CD8-positive, alpha-beta T cell (primary cell): ENCODE measurements at places on chromosomes 13 and 19.

GRCh38 chr19:35224681-35225571, 3.6 kb downstream of the FAM187B start:
- DNase-seq = no peak

- peak; percentile 99 for DNase-seq
Observed at GRCh38 chr19:49085020-49085867, at the start of gene SNRNP70. Gene SNRNP70, plus strand, starts transcription at chr19:49085451. Its CDS starts 964 bp downstream, at chr19:49086415.

DNA sequence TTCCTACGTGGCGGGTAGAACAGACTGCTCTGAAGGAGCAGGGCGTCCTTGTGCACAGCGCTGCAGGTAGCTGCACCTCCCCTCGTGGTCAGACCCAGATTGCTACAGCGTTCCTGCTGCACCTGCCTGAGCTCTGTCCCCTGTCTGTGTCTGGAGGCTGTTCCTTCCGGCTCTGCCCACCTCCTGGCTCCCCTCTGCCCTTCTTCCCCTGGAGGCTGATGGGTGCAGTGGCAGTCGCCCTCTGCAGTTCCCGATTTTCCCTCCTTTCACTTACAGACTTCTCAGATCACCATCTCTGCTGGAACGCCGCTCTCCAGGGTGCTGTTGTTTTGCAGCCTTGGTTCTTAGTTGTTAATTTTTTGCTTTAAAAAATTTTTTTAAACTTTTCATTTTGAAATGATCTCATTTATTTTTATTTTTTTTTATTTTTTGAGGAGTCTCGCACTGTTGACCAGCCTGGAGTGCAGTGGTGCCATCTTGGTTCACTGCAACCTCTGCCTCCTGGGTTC, 53.6 kb downstream of the SMARCA4 start:
- DNase-seq = no peak

- no peak for DNase-seq
Observed at GRCh38 chr19:34974646-34975045, 10.6 kb upstream of the ZNF792 start.

DNA sequence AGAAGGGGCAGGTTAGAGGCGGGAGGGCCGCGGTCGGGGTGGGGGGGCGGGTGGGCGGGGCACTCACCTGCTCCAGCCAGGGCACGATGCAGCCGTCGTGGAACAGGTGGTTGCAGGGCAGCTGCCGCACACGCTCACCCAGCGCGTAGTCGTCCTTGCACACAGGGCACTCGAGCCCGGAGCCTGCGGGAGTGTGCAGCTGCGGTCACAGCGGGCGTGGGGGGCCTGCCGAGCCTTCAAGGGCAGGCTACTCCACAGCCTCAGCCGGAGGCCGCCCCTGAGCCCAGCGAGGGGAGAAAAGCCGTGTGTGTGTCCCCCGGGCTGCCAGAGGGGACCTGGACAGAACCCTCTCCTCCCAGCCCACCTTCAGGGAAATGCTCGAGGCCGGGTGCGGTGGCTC, 8.6 kb downstream of the FGF22 start:
- DNase-seq = no peak

DNA sequence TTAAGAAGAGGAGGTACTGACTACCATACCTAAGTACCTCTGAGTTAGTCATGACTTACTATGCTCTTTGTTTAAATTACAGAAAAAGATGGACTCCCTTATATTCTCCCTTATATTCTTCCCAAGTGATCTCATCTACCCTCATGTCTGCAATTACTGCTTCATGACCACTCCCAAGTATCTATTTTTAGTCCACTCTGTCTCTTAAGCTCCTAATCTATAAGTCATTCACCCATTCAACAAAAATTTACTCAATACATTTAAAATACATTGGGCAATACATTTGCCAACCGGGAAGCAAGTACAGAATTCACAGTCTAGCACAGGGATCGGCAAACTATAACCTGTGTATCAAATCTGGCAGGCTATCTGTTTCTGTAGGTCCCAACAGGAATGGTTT, 42.6 kb downstream of the KPNA3 start:
- no peak for DNase-seq

DNA sequence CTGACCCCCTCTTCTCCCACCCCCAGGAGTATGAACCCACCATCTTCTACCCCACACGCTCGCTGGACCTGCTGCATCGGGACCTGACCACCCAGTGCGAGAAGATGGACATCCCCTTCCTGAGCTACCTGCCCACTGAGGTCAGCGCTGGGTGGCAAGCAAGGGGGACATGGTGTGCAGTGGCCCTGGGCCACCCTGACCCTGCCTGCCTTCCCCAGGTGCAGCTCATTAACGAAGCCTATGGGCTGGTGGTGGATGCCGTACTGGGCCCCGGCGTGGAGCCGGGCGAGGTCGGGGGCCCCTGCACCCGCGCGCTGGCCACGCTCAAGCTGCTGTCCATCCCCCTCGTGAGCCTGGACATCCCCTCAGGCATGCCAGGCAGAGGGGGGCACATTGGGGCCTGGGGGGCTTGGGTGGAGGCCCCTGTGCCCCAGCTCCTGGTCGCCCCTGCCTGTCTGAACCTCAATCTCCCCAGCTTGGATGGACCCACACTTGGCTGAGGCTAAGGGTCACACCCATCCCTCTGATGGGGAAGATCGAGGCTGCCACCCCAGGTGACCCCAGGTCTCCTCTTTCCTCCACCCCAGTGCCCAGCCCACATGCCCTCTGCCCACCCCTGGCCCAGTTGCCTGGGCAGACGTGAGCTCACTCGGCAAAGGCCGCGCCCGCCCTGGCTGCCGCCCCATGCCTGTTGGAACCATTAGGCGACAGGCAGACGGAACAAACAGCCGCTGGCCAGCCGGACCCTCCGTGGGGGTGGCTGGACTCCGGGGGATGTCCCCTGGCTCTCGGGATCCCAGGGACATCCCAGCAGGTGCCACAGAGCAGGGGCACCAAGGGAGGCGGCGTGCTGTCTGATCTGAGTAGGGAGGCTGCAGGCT, 2.5 kb upstream of the CILP2 start:
- no peak for DNase-seq

DNA sequence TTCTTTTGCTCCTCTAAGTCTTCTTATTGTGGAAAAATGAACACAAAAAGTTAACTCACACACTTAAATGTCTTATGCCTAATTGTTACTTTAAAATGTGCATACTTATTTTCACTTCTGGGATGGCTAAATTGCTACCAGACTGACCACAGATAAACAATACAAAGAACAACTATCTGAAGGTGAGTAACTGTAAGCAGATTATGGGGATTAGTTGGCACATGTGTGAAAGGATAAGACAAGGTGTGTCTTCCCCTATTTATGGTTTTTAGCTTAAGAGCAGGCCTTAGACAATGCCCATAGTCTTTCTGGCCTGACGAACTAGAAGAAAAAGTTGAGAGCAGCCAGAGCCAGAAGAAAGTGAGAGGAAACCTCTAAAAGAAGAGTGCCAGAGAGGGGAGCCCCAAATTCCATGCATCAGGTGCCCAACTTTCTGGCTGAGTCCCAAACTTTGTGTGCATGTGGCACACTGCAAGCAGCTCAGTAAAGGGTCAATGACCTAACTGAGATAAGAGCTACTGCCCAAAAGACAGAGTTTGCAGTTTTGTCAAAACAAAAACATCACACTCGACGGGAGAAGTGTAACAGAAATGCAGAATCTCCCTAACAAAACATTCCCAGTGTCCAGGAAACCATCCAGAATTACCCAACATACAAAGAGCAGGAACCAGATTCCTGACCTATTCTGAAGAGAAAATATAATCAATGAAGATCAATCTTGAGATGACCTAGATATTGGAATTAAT, 375.4 kb downstream of the KCNRG start:
- DNase-seq = no peak

DNA sequence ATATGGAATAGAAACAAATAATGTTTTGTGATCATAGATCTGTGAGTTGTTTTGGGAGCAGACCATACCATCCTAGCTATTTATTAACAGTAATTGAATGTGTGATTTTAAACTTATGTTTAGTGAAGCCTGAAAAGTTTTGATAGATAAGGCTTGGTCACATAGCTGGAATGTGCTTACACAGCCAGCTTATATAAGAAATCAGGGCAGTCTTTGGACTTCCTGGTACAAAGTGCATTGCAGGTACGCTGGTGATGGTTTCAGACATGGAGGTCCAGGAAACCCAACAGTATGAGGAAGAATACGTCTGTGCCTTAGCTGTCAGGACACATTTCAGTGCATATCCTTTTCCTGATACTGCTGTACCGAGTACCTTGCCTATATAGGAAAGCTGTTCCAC, 2316.2 kb upstream of the PCDH20 start:
- no peak for DNase-seq

GRCh38 chr13:34555988-34556387, 386.1 kb upstream of the NBEA start:
- DNase-seq = no peak

- no peak for DNase-seq
Observed at GRCh38 chr19:35194012-35194984, 34.2 kb downstream of the FAM187B start.

- no peak for DNase-seq
Observed at GRCh38 chr13:85772367-85772766, 26.9 kb downstream of the SLITRK6 start.

- no peak for DNase-seq
Observed at GRCh38 chr13:112809332-112810315, 119.8 kb downstream of the ATP11A start.

DNA sequence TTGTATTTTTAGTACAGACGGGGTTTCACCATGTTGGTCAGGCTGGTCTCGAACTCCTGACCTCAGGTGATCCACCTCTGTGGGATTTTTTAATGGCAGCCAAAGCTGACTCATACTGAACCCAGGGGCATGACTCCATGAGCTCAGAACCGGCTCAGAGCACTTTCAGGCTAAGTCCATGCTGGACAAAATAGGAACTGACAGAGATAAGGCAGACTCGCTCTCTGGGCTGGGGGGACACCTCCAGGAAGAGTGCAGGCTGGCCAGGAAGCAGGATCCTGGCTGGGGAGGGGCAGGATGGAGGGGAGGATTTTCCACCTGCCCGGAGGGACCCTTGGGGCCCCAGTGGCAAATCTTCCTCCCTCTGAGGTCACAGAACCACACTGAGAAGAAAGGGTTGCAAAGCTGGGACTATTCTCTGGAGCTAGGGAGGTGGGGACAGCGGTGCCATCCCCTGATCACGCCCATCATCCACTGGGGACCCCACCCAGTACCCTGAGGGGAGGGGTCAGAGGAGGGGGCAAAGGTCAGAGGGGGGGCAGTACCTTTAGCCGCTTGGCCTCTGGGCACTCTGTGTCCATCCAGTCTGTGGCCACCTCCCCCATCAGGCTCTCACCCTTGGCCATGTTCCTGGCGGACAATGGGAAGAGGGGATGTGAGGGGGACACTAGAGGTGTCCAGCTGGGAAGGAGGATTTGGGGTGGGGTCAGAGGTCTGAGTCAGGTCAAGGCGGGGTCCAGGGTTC, 31.1 kb downstream of the NOTCH3 start:
- DNase-seq = no peak

GRCh38 chr13:36837354-36838092, 18.5 kb downstream of the RFXAP start:
- no peak for DNase-seq

GRCh38 chr19:20565321-20566018, at the start of gene ZNF737:
Gene ZNF737, minus strand, starts transcription at chr19:20565781. Its CDS starts 141 bp downstream, at chr19:20565640.
- peak; percentile 90 for DNase-seq

- peak; percentile 30 for DNase-seq
Observed at GRCh38 chr13:77345150-77345780, 18.4 kb upstream of the MYCBP2 start.

DNA sequence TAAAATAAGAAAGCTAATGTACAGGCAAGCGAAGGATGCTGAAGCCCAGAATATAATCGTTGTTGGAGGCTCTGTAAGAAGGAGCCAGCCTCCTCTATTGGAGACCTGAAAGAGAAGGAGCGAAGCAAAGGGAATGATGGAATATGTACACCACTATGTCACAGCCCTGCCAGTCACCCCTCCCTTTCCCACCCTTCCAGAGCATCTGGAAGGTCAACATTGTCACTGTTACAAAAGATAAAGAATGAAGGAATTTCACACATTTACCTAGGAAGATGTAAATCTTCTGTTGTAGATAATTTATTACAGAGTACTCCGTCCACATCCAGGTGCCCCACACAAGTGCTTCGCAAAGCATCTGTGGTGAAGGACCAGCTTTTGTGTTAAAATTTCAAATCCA, 39.7 kb upstream of the SACS start:
- DNase-seq = no peak

DNA sequence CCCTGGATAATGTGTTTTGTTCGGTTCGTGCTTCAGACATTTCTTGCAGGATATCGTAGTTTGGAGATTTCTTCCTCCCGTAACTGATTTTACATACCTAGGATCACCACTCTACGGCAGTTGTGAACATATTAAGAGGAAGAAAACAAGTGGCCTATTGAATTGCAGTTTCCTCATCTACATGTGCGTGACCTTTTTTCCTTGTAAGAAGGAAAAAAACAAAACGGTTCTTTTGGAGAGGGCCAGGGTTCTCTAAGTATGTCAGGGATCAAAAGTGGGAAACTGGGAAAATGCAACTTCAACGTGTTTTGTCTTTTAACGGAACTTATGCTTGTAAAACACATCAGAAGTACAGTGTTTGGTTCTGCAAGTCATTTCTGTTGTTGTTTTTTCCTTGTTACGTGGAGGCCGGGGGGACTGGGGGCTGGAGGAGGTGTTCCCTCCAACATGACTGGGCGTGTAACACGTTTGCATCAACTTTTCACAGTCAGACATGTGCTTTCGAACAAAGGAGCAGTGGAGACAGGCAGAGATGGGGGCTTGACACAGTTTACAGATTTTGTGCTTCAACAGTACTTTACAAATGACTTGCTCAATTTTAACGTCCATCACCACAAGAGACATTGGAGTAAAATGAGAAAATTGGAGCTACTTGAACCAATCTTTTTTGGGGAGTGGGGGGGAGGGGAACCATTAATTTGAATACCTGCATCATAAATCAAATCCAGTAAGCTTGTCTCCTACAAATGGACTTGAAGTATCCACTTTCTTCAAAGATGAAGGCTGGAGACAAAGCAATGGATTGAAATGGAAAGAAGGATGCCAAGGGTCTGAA, 3.8 kb downstream of the ZC3H4 start:
- no peak for DNase-seq

- no peak for DNase-seq
Observed at GRCh38 chr13:95129004-95129403, 172.2 kb downstream of the ABCC4 start.

GRCh38 chr13:76991432-76991795, 467 bp upstream of the CLN5 start:
- peak; percentile 77 for DNase-seq
